Right renal pelvis (tissue), 4 donors: ENCODE measurements at places on chromosomes 12 and 14.

DNA sequence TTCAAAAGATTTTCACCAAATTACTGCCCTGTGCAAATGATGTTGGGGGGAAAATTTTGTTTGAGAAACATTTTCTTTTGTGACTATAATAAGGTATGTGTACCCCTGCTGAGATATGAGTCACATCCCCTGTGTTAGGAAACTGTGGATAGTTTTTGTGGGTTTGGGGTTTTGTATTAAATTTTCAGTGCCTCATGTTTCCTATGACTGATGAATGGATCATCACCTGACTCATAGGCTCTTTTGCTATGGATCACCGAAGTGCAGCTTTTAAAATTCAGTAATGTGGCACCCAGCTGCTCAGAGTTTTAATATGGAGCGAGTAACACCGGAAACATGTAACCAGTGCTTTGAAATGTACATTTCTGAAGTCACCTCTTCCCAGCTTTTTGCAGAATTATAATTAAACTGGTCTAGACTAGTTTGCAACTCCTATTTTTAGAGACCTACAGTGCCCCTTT lies 167.4 kb upstream of the HMGA2 start:
- no peak for DNase-seq

DNA sequence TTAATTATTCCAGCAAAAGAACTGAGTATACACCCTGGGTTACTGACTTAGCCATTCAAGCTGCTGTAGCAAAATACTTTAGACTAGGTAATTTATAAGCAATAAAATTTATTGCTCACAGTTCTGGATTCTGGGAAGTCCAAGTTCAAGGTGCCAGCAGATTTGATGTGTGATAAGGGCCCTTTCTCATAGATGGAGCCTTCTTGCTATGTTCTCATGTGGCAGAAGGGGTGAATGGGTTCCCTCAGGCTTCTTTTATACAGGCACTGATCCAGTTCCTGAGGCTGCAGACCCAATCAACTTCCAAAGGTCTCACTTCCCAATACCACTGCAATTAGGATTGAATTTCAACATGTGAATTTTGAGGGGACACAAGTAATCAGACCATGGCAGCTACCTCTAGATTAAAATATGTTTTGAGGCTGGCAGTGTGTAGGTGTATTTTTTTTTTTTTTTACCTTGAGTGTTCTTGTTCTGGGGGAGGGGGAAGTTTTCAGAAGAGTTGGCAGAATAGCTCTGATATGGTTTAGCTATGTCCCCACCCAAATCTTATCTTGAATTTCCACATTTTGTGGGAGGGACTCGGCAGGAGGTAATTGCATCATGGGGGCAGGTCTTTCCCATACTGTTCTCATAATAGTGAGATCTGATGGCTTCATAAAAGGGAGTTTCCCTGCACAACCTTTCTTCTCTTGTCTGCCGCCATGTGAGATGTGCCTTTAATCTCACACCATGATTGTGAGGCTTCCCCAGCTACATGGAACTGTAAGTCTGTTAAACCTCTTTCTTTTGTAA lies 178.2 kb downstream of the RASSF9 start:
- DNase-seq: no peak

- no peak for DNase-seq
Observed at GRCh38 chr12:40681148-40681547, 11.1 kb upstream of the CNTN1 start.

- no peak for DNase-seq
Observed at GRCh38 chr12:51687177-51687576, 96.1 kb downstream of the SCN8A start.

- DNase-seq: no peak
Observed at GRCh38 chr14:102683399-102684297, 91.2 kb downstream of the RCOR1 start.

DNA sequence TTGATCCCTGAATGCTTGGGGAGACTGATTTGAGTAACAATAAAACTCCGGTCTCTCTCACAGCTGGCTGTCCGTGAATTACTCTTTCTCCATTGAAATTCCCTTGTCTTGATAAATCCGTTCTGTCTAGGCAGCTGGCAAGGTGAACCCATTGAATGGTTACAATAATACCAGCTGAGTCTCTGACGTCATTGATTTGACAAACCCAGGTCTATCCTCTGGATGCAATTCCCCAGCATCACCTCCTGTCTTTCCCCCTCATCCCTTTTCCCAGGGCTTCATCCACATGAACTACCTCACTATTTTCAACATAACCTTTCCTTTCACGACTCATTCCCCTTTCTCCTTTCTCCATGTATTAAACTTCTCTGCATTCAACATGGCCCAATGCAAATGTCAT lies 98.7 kb upstream of the TMEM132C start:
- DNase-seq: no peak

DNA sequence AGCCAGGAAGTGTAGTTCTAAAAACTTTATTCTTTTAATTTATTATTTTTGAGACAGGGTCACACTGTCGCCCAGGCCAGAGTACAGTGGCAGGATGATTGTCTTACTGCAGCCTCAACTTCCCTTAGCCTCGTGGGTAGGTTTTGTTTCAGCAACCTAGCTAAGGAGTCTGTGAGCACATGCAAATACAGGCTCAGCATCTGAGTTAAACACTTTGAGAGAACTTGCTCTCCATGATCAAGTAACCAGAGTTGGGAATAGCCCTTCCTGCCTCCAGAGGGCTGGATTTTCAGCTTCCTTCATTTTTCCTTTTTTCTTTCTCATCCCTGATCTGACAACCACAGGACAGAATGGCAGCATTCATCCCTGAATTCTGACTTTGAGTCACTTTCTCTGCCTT lies 871.3 kb downstream of the GALC start:
- DNase-seq: no peak

DNA sequence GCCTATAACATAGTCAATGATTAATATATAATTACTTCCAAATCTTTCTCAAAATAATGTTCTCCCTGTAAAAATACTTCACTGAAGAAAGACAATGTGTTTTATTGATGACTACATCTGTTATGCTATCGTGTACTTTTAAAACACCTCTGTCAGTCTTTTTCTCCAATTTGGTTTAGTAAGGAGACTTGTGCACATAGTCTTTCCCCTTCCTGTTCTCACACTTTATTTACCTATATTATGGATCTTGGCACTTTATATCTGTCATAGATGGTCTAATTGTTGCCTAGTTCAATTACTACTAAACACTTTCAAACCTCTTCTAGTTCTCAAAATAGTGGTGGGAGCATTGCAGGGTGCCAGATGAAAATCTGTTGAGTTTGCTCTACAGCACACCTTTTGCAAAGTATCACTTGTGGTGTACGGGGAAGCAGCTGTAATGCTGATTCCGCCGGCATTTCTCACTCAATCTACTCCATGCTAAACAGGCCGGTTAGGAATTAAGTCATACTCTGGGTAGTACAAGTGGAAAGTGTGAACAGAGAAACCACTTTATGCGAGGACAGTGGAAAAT lies 1.1 kb upstream of the INSM2 start:
- DNase-seq: no peak

- DNase-seq: no peak
Observed at GRCh38 chr14:72416892-72417291, 477.0 kb downstream of the DPF3 start.

DNA sequence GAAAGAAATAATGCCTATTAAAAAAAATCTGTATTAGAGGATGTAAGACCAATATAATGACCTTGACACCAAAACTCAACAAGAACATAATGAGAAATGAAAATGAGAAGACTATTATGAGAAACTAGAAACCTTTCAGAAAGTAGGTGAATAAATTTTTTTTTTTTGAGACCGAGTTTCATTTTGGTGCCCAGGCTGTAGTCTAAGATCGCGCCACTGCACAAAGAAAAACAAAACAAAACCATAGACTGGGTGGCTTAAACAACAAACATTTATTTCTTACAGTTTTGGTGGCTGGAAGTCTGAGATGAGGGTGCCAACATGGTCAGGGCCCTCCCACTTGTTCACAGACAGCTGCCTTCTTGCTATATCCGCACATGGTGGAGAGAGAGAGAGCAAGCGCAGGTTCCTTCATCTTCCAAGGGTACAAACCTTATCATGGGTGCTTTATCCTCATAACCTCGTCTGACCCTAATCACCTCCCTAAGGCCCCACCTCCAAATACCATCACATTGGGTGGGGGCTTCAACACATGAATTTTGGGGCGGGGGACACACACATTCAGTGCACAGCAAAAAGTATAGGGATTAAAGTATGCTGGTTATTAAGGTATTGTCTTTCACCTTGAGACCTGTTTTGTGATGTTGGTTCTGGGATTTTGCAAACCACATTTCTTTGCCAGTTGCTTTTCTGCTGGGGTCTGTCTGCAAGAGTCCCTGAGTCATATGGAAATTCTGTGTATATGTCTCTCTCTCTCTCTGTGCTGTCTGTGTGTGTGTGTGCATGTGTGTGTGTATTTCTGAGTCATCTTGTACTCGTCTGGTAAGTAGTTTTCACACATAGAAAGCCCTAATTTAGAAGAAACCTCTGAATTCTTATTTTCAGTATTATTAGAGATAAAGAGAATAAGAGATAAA lies 26.2 kb downstream of the ZCRB1 start:
- no peak for DNase-seq

GRCh38 chr12:87157791-87158190 lies 871.4 kb downstream of the C12orf50 start:
- no peak for DNase-seq

DNA sequence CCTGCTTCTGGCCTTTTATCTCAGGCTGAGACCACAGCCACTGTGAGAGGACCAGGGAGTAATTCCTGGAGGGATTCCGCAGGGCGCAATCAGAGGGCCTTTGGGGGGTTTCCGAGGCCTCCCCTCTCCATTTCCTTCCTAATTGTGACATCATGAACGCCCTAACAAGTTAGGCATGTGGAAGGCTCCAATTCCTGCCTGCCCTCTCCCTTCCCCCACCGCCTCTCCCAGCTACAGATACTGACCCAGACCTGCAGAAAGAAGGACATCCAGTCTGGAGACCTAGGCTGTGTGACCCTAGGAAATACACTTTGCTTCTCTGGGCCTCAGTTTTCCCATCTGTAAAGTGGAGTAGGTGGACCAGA lies 637.9 kb downstream of the MED13L start:
- DNase-seq: no peak

DNA sequence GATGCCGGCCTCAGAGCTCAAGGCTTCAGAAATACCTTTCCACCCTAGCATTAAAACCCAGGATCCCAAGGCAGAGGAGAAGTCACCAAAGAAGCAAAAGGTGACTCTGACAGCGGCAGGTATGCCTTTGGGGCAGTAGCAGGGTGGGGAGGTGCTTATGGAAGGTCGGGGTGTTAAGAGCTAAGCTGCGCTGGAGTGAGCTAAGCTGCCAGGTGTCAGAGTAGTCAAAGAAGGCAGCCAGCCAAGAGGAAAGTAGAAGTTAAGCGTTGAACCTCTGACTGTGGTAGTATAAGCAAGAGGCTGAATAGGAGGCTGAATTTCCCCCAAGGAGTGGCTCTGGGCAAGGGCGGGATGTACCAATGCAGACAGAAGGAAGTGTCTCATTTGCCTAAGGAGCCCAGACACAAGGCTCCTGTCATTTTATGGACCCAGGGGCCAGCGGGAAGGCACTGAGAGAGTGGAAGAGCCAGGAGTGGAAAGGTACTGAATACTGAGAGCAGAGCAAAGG lies 29.2 kb downstream of the DYRK4 start:
- DNase-seq: no peak

DNA sequence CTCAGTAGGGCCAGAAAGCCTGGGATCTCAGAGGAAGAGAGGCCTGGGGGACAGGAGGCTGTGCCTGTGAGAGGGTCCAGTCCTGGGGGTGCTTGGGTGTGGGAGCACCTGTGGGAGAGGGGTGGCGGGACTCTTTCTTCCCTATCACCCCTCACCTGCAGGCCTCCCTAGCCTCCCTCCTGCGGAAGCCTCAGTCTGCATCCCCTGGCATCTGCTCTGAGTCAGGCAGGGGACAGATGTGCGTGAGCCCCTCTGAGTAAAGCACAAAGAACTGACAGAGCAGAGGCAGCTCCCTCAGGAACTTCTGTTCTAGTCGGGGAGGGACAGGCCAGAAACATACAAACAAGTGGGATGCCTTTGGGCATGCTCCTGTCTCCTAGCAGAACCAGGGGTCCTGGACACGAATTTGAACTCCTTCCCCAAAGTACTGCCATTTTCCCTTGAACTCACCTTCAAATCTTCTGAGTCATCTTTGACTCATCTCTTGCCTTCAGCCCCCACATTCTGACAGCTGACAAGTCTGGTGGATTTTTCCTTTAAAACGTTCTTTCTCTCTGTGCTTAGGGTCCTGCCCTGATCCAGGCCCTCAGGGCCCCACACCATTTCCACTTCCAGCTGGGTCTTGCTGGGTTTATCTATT lies 8.5 kb upstream of the HSP90AA1 start:
- DNase-seq: no peak

DNA sequence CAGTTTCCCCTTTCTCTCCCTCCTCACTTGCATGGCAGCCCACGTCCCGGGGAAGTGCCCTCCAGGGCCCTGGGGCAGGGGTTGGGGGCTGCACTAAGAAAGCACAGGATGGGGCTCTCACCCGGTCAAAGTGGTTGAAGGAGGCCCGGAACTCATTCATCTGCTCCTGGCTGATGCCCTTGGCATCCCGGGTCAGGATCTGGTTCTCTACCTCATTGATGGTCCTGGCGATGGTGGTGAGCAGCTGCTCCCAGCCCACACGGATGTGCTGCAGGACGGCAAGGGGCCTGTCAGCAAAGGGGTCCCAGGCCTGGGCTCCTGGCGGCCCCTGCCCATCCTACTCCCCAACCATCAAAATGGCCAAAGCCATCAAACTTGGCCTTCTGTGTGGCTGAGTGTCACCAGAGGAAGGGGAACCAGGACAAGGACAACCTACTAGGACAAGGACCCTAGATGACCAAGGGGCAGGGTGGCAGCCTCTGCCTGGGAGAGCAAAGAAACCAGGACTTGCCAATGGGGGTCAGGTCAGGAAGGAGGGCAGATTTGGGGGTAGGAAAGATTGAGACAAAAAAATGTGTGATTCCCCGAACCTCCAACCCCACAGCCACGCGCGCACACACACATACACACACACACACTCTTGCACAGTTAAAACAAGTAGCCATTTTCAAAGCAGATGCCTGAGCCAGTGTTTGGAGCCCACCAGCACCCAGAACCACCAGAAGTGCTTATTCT lies 87.1 kb upstream of the ZFP36L1 start:
- no peak for DNase-seq

GRCh38 chr14:96071561-96071960 lies 32.4 kb downstream of the C14orf132 start:
- no peak for DNase-seq
